ENCODE measurements at places on chromosomes 1 and 21.

GRCh38 chr1:8448911-8449661 lies 131.2 kb downstream of the SLC45A1 start:
- no peak for DNase-seq

GRCh38 chr1:175427625-175428024 lies 235.0 kb upstream of the KIAA0040 start:
- no peak for DNase-seq

DNA sequence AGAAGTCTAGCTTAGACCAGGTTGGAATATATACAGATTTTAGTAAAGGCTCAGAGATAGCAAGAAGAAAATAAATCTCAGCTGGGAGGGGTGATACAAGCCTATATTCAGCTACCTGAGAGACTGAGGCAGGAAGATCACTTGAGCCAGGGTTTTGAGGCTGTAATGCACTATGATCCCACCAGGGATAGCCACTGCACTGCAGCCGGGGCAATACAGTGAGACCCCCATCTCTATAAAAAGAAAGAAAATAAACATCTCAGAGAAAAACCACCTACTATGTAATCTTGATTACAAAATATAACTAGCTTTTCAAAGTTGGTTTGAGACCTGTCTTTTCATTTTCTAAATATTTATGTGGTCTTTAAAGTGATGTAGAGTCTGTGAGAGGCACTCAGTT lies 47.7 kb downstream of the IL23R start:
- no peak for DNase-seq

- no peak for DNase-seq
Measured at GRCh38 chr21:42409366-42409765, 5.7 kb downstream of the UBASH3A start.

DNA sequence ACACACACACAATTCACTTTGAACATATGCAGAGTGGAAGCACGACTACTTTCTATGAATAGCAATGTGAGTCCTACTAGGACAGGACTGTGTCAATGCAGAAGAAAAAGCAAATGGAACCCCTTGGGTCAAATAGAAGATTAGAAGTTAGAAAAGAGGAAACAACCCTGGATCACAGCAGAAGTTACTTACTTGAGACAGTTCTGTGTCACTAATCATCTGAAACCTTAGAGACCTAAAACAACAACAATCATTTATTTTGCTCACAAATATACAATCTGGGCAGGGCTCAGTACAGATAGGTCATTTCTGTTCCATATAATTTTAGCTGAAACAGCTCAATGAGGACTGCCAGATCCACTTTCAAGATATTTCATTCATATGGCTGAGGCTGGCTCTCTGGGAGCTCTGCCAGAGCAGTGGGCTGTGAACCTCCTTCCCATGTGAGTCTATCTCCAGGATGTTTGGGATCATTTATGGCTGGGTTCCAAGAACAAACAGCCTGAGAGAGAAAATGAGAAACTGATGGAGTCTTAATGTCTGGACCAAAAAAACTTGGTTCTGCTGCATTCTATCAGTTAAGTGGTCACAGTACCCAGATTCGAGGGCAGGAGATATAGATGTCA lies 42.5 kb upstream of the IL10 start:
- DNase-seq, result no peak

- DNase-seq, result no peak
Measured at GRCh38 chr1:59014827-59015226, 231.0 kb upstream of the JUN start.

- DNase-seq, result no peak
Measured at GRCh38 chr1:119635811-119636390, 12.2 kb downstream of the ZNF697 start.

DNA sequence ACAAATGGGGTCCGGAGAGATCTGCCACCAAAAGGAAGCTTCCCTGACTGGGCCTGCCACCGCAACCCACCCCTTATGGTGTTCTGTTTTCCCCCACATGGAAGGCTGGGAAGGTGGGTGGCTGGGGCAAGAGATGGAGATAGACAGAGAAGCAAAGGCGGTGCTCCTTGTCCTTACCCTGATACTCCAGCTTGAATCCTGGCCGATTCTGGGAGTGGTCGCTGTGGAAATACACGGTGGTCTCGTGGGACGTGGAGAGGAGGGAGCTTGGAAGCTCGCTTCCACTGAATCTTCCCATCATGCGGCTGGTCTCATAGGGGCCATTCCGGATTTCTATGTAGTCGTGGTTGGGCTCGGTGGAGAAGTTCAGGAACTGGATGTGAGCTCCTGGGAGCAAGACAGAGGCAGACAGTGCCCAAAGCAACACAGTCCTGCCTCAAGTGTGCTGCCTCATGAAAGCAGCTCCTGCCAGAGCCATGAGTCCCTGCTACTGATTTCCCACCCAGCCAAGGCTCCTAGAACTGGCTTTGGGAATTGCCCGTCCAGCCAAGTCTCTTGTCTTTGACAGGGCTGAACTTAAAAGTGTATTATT lies 138.5 kb downstream of the ZSCAN20 start:
- no peak for DNase-seq

DNA sequence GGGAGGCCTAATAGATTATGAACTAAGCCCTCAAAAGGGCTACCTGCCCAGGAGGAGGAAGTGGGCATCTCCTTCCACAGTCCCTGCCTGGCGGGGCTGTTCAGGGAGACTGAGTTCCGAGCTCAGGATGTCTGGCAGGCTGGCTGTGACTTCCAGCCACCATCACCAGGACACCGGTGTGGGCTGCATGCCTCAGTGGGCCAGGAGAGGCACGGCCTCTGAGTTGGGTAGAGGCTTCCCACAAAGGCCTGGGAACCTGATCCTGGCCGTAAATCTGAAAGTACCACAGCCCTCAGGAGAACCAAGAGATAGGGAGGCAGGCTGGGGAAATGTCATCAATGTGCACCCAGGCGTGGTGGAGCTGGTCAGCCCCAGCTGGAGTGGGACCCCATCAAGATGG lies 29.1 kb downstream of the NTPCR start:
- no peak for DNase-seq

GRCh38 chr1:203932556-203932955 lies 71.2 kb downstream of the SNRPE start:
- no peak for DNase-seq

- DNase-seq, result peak; percentile 42
Measured at GRCh38 chr1:109214695-109215623, 1.2 kb downstream of the SARS1 start.

GRCh38 chr1:203273869-203274602 lies 31.3 kb upstream of the BTG2 start:
- no peak for DNase-seq

GRCh38 chr1:163145435-163145834 lies 57.3 kb downstream of the RGS5 start:
- DNase-seq, result no peak

DNA sequence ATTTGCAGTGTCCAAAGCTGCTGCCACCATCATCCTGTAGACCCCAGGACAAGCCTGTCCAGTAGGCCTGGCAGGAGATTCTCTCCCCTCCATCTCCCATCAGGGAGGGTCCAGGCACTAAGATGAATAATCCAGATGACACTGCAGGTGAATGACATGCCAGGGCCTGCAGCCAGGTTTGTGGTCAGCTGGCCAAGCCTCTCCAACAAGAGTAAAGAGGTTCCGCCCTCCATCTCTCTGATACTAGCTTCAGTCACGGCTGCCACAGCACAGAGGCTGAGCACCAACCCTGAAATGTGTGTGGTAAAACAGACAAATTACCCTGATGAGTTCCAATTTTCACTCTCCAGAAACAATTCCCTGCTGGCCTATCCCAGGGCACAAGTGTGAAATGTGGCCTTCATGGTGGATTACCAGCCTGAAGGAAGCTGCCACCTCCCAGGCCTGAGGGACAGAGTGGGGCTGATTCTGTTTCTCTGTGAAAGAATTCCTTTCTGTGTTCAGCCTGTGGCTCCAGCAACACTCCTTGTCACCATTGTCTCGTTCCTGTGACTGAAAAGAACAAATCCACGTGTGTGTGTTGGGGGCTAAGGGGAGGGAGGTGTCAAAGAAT lies 19.9 kb upstream of the LHX4 start:
- DNase-seq, result no peak

DNA sequence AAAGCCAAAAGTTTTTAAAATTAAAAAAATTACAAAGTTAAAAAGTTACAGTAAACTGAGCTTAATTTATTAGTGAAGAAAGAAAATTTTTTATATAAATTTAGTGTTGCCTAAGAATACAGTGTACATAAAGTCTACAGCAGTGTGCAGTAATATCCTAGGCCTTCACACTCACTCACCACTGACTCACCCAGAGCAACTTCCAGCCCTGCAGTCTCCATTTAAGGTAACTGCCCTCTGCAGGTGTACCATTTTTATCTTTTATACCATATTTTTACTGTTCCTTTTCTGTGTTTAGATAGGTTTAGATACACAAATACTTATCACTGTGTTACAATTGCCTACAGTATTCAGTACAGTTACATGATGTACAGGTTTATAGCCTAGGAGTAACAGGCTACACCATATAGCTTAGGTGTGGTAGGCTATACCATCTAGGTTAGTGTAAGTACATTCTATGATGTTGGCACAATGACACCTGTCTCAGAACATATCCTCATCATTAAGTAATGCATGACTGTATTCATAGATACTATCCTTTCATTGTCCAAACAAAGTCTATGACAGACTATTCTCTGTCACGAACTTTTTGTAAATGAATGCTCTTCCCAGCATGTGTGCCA lies 78.6 kb upstream of the PBX1 start:
- DNase-seq, result no peak

DNA sequence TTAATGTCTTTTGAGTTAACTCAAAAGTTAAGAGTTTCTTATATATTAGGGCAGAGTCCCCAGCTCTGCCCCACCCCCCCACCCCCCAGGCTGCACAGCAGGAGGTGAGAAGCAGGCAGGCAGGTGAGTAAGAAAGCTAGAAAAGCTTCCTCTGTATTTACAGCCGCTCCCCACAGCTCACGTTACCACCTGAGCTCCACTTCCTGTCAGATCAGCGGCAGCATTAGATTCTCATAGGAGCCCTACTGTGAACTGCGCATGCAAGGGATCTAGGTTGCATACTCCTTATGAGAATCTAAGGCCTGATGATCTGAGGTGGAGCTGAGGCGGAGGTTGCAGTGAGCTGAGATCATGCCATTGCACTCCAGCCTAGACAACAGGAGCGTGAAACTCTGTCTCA lies 81.9 kb downstream of the SIM2 start:
- no peak for DNase-seq

- no peak for DNase-seq
Measured at GRCh38 chr1:230186003-230186863, 119.2 kb downstream of the GALNT2 start.

- DNase-seq, result no peak
Measured at GRCh38 chr1:182968151-182968741, 15.3 kb upstream of the SHCBP1L start.

GRCh38 chr1:8263791-8264190 lies 54.1 kb upstream of the SLC45A1 start:
- no peak for DNase-seq

GRCh38 chr21:39984286-39984991 lies 117.2 kb downstream of the PCP4 start:
- no peak for DNase-seq

DNA sequence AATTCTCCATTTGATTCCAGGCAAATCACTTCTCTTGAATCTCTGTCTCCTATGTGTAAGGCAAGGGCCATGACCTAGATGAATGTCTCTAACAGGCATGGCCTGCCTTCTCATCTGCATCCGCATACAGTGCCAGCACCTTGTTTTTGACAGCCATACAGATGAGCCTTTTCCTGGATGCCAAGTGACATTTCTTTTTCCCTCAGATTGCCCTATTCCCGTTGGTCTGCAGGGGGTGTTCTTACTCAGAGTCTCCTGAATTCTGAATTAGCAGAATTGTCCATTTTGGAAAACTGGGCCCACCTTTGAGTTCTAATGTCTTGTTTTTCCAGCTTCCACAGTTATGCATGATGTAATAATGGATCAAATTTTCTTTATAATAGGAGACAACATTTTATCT lies 88.0 kb upstream of the ADAR start:
- no peak for DNase-seq

DNA sequence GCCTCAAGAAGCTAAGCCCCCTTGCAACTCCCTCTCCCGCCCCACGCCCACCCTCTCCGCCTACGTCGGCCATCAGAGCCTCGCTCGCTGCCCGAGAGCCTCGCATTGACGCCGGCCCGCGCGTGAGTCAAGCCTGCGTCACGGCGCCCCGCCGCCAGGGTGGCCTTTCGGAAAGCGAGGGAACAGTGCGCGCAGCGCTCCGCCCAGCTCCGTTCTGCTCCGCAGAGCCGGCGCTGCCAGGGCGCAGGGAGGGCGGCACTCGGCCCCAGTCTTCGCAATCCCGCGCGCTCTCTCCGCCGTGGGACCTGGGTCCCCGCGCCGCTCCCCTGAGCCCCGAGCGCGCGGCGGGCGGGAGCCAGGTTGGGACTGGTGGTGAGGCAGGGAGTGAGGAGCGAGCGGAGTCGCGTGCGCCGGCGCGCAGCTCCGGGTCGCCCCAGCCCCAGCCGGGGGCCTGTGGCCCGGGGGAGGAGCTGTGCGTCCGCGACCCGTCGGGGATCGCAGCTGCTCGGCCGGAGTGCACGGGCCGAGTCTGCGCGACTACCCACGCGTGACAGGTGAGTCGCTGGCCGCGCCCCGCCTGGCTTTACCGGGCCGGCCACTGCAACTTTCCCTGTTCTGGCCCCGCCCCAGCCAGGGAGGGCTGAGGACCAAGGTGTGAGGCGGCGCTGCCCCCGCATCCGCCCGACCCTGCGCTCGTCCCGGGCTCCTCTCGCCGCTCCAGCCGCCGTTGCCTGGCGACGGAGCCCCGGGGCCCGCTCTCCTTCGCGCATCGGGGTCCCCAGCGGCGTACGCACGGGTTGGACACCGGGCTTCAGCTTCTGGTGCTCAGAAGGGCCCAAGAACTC lies at the start of gene SLC6A17:
TSS of gene SLC6A17 (plus strand) at position 165 of the 845 bp plus-strand sequence. CDS start 16,436 bp downstream, outside the sequence.
- no peak for DNase-seq

DNA sequence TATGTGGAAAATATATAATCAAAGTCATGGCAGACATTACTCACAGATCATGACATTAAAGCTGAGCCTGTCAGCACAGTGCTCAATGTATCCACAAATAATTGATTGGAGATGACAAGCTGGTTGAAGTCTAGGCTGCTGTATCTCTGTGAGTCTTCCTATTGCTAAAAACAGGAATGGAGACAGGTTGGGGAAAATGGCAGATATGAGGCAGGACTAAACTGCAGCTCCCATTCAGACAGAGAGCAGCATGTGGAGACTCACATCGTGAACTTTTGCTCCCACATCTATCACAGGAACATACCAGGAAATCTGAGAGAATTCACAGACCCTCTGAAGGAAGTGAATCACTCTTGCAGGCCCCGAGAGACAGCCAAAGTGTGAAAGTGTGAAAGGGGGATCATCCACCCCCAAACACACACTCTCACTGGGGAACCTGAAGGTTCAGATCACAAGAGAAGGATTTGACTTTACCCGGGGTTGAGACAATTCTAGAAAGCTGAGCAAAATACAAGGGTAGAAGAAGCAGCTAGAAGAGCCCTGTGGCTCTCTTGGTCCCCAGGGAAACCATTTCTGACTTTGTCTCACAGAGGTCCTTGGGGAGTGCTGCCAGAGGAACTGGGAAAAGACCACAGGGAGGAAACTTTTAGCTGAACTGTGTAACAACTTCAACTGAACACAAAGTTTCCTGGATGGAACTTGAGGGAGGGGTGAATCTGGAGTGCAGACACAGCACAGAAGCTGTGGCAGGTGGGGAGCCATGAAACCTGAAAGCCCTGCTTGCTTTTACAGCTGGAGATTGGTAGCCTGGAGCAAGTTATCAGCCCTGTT lies 173.4 kb downstream of the S1PR1 start:
- DNase-seq, result no peak

- DNase-seq, result no peak
Measured at GRCh38 chr1:197695961-197696360, 79.3 kb downstream of the DENND1B start.

GRCh38 chr1:227066999-227067398 lies 126.9 kb downstream of the COQ8A start:
- no peak for DNase-seq

GRCh38 chr1:83516369-83516768 lies 482.6 kb downstream of the TTLL7 start:
- no peak for DNase-seq

Data from activated T-cell treated with anti-CD3 and anti-CD28 coated beads for 4 hours (primary cell).